ENCODE measurements at places on chromosomes 12 and 14.

- no peak for DNase-seq
Measured at GRCh38 chr12:83954956-83955601, 957.5 kb downstream of the SLC6A15 start.

DNA sequence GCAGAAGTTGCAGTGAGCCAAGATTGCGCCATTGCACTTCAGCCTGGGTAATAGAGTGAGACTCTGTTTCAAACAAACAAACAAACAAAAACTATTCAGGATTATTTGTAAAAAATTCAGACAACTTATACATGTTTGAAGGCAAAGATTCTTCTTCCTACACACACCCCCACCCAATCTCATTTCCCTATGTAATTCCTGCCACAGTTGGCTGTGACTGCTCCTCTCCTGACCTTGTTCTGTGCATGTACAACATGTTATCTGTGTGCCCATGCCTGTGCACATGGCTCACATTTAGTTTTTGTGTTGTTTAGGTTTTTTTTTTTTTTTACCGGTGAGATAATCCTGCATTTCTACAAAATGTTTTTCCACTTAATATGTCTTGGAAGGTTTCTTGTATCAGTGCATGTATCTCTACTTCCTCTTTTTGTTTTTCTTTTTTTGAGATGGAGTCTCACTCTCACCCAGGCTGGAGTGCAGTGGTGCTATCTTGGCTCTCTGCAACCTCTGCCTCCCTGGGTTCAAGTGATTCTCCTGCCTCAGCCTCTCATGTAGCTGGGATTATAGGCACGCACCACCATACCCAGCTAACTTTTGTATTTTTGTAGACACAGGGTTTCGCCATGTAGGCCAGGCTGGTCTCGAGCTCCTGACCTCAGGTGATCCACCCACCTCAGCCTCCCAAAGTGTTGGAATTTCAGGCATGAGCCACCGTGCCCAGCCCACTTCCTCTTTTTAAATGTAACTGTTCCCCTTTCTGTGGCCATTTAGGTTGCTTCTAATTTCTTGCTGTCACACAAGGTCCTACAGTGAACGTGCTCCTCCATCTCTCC is 8.7 kb downstream of the CFAP251 start:
- DNase-seq, result no peak

DNA sequence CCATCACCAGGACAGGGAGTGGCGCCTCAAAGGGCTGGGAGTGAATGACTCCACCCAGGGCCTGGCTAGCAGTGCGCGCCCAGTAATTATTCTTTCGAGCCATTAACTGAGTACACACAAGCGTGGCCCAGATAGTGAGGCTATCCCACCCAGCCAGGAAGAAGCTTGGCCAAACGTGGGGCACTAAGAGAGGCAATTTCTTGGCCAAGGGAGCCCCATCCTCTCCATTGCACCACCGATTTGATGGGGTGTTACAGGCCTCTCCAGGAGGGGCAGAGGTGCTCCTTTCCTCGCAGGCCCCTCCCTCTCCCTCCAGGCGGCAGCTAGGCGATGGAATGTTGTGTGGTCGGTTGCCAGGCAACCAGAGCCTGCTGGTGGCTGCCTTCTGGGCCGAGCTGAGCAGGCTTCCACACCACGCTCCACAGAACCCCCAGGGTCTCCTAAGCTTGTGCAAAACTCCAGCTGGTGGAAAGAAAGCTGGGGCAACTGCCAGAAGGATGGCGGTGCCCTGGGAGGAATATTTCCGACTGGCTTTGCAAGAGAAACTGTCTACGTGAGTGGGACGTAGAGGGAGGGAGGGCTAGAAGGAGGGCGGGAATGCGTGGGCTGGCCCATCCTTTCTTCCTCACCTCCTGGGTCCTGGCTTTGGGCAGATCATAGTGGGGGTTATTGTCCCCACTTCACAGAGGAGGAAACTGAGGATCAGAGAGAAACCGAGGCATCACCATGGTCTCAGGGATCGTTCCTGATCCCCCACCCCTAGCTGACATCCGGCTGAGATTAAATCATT is at the start of gene CFAP73:
Gene CFAP73, plus strand, starts transcription at position 364 of the 790 bp plus-strand sequence. Its CDS starts 134 bp downstream, at position 498.
- DNase-seq, result peak; percentile 86

GRCh38 chr12:93602897-93603668 is 30.6 kb downstream of the SOCS2 start:
- no peak for DNase-seq

DNA sequence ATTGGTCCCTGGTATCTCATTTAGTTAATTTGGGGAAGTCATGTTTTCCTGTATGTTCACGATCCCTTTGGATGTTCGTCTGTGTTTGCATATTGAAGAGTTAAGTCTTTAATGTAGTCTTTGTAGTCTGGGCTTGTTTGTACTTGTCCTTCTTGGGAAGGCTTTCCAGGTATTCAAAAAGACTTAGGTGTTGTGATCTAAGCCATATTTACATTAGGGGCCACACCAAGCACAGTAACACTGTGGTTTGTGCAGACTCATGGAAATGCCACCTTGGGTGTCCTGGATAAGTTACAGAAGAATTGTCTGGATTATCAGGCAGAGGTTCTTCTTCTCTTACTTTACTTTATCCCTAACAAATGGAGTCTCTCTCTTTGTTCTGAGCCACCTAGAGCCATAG is 380.3 kb downstream of the CCER1 start:
- no peak for DNase-seq

GRCh38 chr12:116210131-116210530 is 67.4 kb downstream of the MED13L start:
- no peak for DNase-seq

GRCh38 chr14:31025367-31026076 is at the start of gene AP4S1:
Gene AP4S1, plus strand, starts transcription at chr14:31025649. Its CDS starts 40,548 bp downstream, at chr14:31066197.
- DNase-seq, result peak; percentile 69

GRCh38 chr14:94367347-94368242 is 20.8 kb downstream of the SERPINA1 start:
- no peak for DNase-seq

GRCh38 chr12:3280967-3281366 is 203.8 kb downstream of the TSPAN9 start:
- DNase-seq, result no peak

GRCh38 chr12:67989184-67989920 is at the start of gene IFNG-AS1:
Gene IFNG-AS1, plus strand, starts transcription at chr12:67989447.
- DNase-seq, result no peak

DNA sequence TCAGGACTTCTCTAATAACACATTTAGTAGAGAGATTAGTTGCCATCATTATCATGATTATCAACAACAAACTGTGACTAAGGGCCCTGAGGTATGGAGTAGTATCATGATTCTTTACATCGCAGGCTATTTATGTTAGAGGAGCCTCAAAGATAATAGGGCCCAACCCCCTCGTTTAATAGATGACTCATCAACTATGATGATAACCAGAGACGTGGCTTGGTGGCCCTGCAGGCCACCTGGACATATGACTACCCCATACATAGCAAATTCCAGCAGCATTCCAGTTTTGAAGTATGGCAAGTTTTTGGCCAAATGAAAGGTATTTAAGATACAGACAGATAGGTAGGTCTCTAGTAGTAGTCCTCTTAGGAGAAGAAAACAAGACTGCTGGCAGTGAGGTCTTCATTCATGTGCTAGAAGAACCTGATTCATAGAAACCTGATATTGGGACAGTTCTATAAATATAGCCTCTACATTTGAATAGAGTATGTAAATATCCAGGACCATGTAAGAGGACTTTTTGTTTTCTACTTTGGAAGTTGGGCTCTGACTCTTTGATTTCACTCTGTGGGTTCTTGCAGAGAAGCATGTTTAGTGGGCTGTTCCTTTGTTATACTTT is 5.6 kb downstream of the RIC8B start:
- no peak for DNase-seq

- no peak for DNase-seq
Measured at GRCh38 chr14:96277890-96278289, 21.9 kb downstream of the BDKRB1 start.

DNA sequence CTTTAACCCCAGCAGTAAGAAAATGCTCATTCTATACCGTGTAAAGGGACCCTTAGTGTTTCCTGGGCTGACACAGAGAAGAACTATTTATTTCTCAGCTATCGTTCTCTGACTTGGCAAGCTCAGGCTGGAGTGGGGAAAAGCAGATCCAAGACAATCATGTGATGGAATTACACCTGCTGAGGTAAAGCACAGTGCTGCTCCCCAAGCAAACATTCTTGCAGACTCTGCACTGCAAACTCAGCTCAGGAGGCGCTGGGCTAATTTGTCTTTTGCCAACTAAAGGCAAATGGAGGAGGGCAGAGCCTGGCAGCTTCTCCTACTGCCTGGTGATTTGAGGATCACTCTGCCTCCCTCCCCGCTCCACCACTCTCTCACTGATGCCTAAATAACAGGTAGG is 57.8 kb upstream of the FUT8 start:
- no peak for DNase-seq

DNA sequence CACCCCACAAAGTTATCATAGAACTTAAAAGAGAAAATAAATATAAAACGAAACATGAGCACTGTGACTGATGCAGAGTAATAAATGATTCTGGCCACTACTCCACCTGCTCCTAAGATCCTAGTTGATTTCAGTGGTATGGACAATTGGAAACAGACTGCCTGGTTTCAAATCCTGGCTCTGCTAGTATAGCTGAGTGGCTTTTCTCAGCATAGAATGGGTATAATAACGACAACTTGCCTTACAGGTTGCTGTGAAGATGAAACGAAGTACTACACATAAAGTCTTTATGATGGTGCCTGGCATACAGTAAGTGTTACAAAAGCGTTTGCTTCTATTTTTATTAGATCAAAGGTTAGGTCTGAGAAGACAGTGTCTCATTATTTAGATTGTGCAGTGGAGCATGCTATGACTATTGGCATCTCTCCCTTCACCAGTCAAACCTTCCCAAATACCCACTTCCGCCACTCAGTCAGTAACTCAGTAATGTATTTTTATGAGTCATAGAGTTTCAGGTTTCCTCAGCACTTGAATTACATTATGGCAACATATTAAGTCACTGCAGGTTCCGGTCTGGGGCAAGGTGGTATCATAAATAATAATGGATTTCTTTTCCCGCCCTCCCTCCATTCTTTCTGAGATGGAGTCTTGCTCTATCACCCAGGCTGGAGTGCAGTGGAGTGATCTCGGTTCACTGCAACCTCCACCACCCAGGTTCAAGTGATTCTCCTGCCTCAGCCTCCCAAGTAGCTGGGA is 29.7 kb upstream of the NR2C1 start:
- no peak for DNase-seq

DNA sequence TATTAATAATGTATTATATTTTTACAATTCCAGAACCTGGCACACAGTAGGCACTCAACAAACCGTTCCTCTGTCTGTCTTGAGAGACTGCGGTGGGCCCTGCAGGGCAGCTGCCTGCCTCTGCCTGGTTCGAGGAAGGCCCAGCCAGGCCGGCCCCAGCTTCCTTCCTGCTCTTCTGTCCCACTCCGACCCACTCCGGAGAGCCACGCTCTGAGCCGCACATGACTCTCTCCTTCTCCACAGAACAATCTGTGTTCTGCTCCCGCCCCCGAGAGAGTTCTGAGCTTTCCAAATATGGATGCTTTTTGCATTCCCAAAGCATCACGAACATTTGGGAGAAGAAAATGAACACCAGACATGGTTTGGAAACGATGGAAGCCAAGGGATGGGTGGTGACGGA is 57.3 kb downstream of the TTC7B start:
- DNase-seq, result peak; percentile 48

GRCh38 chr14:70624972-70625371 is 16.7 kb upstream of the TTC9 start:
- no peak for DNase-seq

GRCh38 chr14:52348776-52349175 is 34.7 kb downstream of the PTGER2 start:
- no peak for DNase-seq

DNA sequence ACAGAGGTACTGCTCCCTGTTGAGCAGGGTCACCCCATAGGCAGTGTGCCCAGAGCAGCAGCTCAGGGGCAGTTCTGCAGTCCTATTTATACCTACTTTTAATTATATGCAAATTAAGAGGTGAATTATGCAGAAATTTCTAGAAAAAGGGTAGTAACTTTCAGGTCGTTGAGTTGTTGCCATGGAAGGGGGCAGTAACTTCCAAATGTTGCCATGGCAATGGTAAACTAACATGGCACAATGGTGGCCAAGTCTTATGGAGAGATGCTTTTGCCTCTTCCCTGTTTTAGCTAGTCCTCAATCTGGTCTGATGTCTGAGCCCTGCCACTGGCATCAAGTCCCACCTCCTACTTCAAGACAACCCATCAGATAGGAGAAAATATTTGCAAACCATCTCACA is 30.4 kb upstream of the P2RX7 start:
- no peak for DNase-seq

GRCh38 chr12:62045211-62045610 is 215.0 kb upstream of the USP15 start:
- DNase-seq, result no peak

GRCh38 chr14:91241863-91242262 is 2.6 kb downstream of the GPR68 start:
- DNase-seq, result no peak

DNA sequence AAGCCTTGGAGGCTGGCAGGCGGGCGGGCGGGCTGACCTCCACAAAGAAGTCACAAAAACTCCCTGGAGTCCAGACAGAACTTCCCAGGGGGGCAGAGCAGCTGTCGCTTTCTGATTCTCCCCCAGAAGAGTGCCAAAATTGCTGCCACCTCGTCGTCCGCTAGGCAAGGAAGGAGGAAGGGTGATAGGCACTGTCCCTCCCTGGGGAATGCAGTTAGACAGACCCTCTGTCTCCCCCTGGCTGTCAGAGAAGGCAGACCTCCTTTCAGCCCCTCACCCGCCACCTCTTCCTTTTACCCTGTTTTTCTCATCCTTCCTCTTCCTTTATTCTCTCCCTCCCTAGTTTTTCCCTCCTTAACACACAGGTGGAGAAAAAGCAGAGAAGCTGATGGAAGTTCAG is 18.7 kb downstream of the GRIN2B start:
- no peak for DNase-seq

DNA sequence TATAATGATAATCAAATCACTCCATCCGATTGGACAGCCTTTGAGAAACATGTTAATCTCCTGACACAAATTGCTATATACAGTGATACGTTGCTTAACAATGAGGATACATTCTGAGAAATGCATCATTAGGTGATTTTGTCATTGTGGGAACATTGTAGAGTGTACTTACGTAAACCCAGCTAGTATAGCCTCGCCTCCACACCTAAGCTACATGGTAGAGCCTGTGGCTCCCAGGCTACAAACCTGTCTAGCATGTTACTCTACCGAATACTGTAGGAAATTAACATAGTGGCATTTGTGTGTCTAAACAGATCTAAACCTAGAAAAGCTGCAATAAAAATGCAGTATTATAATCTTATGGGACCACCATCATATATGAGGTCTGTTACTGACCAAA is 128.6 kb upstream of the PWP1 start:
- DNase-seq, result no peak

DNA sequence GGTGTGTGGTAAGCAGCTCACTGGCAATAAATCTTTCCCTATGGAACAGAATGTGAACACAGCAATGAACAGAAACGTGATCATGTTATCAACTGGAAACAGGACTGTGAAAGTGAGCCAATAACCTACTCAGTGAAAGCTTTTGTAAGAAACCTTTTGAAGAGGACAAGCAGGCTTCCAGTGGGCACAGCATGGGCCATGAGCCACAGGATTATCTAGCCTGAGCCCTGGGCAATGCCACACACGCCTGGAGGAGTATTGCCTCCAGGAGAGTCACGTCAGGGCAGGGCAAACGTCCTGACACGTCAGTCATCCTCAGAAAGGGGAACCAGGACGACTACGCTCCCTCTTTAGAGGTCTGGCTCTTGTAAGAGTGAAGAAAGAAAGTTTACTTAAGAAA is 32.3 kb downstream of the NRDE2 start:
- no peak for DNase-seq

Data from left hindlimb (tissue), 1 donor.